Tibial artery (tissue), 4 donors: ENCODE measurements at places on chromosomes 2 and 18.

- DNase-seq = no peak
Measured at GRCh38 chr2:77085561-77085960, 436.6 kb downstream of the LRRTM4 start.

- no peak for DNase-seq
Measured at GRCh38 chr2:50125246-50125645, 906.7 kb downstream of the NRXN1 start.

- no peak for DNase-seq
Measured at GRCh38 chr2:193965263-193965662, 1691.8 kb upstream of the SLC39A10 start.

- no peak for DNase-seq
Measured at GRCh38 chr2:33785201-33786106, 186.4 kb upstream of the FAM98A start.

GRCh38 chr2:187294043-187294442 is 154.0 kb downstream of the CALCRL start:
- no peak for DNase-seq

DNA sequence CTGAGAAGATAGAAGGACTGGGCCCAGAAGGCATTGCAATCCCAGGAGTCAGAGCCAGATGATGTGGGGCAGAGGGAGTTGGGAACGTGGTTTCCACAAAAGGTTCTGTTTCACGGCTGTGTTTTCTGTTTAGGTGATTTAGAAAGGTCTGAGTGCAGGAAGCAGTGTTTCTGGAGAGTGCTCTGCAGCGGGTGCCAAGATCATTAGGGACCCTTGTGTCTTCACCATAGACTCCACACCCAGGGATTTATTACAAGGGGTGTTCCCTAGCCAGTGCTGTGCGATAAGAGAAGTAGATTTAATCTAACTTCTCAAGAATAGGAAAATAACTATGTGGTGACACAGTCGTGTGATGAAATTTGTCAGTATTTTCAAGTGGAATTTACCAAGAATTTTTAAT is 221.1 kb upstream of the TPO start:
- DNase-seq = no peak

DNA sequence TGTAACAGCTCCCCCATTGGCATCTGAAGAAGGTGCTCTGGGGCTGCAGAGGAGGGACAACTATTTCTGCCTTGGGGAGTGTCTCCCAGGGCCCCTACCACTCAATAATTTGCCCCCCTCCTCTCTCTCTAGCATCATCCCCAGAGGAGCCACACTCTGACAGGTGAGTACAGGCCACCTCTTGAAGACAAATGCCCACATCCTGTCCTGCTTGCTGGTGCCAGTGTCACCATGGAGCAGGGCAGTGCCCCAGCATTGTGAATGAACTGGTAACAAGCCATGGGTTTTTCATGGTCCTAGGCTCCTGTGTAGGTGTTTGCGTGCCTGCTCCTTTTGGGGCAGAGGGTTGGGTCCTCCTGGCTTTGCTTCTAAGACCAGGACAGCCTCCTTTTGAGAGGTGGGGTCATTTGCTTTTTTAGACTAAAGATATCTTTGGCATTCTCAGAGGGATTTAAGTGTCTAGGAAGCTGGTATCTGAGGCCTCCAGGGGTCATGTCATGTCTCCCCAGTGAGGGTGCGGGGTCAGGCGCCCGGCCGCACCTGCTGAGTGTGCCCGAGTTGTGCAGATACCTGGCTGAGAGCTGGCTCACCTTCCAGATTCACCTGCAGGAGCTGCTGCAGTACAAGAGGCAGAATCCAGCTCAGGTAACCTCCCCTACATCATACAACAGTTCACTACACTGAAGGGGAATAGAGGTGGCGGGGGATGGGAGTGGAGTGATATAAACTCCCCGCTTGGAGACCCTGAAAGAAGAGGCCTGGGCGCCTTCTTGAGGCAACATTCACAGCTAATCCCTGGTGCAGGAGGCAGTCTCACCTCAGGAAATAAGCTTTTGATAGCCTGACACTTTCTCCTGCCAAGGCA is 1.8 kb downstream of the RETREG2 start:
- no peak for DNase-seq

DNA sequence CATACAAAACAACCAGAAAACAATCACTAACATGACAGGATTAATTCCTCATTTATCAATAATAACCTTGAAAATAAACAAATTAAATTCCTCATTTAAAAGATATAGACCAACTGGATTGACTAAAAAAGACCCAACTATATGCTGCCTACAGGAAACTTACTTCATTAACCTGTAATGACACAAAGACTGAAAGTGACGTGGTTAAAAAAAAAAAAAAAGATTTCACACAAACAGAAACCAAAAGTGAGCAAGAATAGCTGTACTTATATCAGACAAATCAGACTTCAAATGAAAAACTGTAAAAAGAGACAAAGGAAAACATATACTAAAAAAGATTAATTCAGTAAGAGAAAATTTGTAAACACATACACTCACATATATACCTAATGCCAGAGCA is 201.2 kb downstream of the CCDC178 start:
- no peak for DNase-seq

- DNase-seq = no peak
Measured at GRCh38 chr2:144240656-144241339, 279.1 kb downstream of the ZEB2 start.

DNA sequence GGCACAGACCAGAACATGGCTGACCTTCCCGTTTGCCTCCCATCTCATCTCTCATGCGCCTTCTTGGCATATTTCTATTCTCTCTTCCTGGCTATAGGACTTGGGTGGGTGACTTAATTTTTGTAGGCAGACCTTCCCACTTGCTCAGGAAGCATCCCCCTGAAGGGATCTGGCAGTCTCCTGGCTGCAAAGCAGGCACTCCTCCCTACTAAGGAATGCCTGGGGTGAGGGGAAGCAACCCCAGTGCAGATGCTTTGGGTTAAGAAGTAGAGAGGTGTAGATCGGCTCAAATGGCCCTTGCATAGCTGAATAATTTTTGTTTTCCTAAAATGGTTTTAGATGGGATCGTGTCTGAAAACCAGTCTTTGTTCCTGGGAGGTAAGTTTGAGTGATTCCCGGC is 17.6 kb downstream of the MCFD2 start:
- no peak for DNase-seq
